ENCODE measurements at places on chromosomes 4 and X.

- no peak for DNase-seq
These were observed 1047.7 kb downstream of the STIM2 start for GRCh38 chr4:27908356-27908755.

- DNase-seq = no peak
These were observed 56.5 kb upstream of the ANKRD17 start for GRCh38 chr4:73315091-73315490.

DNA sequence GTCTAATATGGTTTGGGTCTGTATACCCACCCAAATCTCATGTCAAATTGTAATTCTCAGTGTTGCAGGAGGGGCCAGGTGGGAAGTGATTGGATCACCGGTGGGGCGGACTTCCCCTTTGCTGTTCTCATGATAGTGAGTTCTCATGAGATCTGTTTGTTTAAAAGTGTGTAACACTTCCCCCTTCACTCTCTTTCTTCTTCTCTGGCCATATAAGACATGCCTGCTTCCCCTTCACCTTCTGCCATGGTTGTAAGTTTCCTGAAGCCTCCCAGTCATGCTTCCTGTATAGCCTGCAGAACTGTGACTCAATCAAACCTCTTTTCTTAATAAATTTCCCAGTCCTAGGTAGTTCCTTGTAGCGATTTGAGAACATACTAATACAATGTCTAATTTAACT lies 19.7 kb upstream of the SCRG1 start:
- no peak for DNase-seq

GRCh38 chrX:136666088-136666487 lies 18.1 kb downstream of the CD40LG start:
- DNase-seq = no peak

DNA sequence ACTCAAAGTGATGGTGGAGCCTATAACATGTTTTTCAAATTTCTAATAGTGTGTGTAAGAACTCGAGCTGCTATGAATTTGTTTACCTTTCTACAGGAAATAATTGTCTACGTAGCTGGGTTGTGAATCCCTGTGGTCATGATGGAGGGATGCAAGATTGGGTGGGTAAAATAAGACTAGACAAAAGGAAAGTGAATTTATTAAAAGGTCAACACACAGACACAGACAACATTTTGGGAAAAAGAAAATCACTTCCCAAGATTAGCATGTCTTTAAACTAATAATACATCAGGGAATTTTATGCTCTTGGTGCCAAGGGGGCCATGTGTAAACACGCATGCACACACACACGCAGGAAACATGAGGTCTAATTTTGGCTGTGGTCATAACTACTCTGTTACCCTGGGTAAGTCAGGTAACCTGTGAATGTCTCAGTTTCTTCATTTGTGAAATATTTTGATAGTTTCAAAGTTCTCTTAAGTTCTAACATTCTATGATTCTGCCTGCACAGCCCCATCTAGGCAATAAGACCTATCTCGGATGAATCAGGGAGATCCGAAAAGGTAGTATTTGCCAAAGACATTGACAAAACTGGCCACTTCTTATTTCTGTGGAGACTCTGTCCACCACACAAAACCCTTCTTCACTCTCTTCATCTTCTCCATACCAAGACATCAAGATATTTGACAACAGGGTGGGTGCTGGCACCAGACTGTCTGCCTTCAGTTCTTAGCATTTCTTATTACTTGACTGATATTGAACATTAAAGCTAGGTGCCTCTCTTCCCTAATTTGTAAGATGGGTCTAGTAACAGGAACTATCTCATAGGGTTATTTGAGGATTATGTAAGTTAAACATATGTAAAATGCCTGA lies 1.6 kb upstream of the UNC5C start:
- no peak for DNase-seq

DNA sequence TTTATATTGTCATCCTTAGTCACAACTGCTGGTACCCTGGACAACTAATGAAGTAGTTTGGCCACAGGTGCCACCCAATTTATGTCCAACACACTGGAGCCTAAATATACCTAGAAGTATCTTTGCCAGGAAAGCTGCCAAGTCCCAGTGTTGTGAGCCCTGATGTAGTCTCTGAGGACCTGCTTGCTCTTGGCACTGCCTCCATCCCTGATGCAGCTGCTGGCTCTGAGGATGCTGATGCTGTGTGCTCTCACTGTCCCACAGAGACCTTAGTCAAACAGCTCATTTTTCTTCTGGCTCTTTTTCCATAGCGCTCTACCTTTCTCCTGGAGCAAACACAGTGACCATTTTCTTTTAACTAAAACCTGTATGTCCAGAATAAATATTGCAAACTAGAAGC lies 1535.4 kb upstream of the ADGRL3 start:
- DNase-seq = no peak

GRCh38 chr4:69760455-69760854 lies at the start of gene SULT1B1:
Gene SULT1B1, minus strand, starts transcription at chr4:69760620. Its CDS starts 5,403 bp downstream, at chr4:69755217.
- DNase-seq = peak; percentile 28

GRCh38 chr4:41256740-41257256 lies at the start of gene UCHL1:
Gene UCHL1, plus strand, starts transcription at chr4:41256928. Its CDS starts 49 bp downstream, at chr4:41256977.
- peak; percentile 18 for DNase-seq

GRCh38 chr4:118587946-118588345 lies 97.2 kb upstream of the METTL14 start:
- DNase-seq = no peak

DNA sequence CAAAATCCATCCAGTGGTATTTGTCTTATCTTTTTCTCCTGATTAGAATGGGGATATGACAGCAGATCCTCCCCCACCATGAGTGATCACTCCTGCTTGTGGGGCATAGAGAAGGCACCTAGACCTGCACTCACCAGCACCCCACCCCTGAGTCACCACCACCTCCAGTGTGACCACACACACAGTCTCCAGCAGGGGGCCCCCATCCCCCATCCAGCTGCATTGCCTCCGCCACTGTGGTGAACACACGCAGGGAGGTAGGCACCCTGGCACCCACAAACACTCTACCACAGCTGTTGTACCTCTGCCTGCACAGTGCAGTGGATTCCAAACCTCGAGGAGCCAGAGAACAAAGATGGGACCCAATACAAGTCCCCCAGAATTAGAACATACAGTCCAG lies 9.0 kb upstream of the MAGEA8 start:
- DNase-seq = peak; percentile 54

DNA sequence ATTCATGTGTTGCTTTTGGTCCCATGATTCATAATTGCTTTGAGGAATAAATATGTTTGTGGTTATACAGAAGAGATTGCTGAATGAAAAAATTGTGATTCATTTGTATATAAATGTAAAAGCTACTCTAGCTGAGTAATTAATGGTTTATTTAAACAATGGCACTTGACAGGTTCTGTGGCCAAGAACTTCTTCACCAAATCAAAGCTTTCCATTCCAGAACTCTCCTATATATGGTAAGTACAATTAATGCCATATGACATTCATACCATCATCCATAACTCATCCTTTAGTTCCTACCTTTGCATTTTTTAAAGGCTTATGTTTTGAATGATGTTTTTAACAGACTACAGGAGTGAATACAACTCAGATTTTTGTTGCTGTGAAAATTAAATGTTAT lies 105.8 kb downstream of the REPS2 start:
- DNase-seq = no peak

GRCh38 chrX:40368611-40369061 lies 212.1 kb upstream of the ATP6AP2 start:
- no peak for DNase-seq

GRCh38 chrX:118062817-118063615 lies 53.6 kb downstream of the KLHL13 start:
- no peak for DNase-seq

- DNase-seq = no peak
These were observed 20.2 kb downstream of the SYAP1 start for GRCh38 chrX:16739574-16739973.

DNA sequence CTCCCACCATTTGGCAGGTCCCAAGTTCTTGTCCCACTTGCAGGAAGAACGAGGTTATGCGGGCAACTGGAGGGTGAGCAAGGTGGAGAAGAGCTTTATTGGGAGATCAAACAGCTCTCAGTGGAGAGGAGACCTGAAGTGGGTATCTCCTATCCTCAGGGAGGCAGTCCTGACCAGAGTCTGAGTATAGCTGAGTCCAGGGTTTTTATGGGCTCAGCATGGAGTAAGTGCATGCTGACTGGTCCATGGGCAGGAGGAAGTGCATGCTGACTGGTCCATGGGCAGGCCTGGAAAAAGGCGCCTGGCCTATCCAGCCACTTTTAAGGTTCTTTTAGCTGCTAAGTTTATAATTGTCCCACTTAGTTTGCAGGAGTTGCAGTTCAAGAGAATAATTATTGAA lies 7.4 kb upstream of the HNRNPD start:
- no peak for DNase-seq

DNA sequence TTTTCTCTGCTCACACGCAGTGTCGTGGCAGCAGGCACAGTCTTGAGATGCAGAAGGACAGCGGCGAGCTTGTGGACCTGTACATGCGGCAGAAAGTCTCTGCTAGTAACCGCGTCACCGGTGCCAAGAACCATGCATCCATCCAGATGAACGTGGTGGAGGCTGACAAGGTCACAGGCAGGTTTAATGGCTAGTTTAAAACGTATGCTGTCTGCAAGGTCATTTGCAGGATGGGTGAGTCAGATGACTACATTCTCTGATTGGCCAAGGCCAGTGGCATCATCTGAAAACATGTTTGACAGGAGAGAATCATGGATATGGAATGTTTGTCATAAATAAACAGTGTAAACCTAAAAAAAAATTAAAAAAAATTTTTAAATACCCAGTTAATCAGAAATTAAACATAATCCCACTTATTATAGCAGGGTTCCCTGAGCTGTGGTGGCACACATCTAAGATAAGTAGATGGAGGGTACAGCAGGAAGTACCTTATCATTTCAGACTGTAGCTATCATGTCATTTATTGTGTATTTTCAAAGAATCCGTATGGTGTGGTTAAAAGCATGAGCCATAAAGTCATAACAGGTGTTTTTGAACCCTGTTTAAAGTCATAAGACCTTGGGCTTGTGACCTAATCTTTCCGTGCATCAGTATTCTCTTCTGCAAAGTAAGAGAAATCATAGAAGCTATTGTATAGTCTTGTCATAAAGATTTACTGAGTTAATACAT lies 7.5 kb upstream of the BMP2K start:
- DNase-seq = no peak

- DNase-seq = no peak
These were observed 404.4 kb downstream of the TLL1 start for GRCh38 chr4:166277401-166277800.

Measured in stimulated activated CD4-positive, alpha-beta T cell treated with anti-CD3 and anti-CD28 coated beads, Interleukin-2, amount 100 ng/mL, for 24 hours (primary cell).